Daoy (cell line): ENCODE measurements at places on chromosomes 3 and 15.

GRCh38 chr3:196519718-196520082 is 4.6 kb upstream of the SMCO1 start:
- no peak for DNase-seq

DNA sequence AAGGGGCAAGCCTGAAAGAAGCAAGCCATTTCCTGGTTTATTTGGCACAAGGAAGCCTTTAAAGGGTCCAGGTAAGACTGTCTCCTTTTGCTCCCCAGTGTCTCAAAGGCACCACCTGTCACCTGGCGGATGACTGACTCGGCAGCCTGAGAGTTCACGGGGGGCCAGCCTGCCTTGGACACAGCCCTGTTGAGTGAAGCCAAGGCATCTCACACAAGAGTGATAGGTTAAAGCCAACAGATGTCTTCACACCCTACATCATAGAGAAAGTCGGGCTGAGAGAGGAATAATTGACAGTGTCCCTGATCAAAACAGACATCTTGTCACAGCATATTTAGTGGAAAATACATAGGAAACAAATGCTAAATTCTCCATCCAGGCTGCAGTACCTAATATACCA is 28.2 kb upstream of the LIPC start:
- no peak for DNase-seq

DNA sequence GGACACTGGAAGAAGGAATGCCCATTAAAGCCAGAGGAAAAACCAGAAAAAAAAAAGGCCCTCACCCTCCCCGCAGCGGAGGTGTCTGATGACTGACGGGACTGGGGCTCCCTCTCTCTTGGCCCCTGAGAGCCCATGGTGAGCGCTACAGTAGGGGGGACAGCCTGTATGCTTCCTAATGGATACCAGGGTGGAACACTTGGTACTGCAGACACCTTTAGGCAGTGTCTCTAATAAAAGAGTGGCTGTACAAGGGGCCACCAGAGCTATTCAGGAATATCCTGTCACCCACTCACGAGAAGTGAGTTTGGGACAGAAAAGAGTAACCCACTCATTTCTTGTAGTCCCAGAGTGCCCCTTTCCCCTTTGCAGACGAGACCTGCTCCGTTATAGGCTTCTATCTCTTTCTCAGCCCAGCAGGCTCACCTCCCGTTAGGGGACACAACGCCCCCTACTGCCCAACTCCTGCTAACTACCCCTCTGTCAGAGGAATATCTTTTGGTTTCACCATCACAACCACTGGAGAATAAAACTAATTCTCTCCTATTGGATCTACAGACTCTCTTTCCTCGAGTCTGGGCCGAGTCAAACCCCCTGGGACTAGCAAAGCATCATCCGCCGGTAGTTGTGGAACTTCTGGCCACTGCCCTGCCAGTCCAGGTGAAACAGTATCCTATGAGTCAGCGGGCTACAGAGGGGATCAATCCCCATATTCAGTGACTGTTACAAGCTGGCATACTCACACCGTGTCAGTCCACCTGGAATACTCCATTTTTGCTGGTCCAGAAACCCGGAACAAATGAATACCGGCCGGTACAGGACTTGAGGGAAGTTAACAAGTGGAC is 40.8 kb downstream of the ZBTB11 start:
- DNase-seq: peak; percentile 57

DNA sequence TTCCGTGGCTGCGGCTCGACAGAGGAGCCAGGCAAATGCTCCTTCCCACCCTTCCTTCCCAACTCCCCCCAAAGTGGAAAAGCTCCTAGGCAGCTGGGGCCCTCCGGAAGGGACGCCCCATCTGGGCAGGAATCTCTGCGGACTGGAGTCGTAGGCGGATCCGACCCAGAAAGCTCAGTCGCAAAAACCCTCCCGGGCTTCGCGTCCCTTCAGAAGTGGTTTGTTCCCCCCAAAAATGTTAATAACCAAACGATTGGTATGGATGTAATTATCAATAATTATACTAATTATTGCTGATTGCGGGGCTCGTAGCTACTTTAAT is 3.8 kb downstream of the RNU6-1 start:
- DNase-seq: no peak

DNA sequence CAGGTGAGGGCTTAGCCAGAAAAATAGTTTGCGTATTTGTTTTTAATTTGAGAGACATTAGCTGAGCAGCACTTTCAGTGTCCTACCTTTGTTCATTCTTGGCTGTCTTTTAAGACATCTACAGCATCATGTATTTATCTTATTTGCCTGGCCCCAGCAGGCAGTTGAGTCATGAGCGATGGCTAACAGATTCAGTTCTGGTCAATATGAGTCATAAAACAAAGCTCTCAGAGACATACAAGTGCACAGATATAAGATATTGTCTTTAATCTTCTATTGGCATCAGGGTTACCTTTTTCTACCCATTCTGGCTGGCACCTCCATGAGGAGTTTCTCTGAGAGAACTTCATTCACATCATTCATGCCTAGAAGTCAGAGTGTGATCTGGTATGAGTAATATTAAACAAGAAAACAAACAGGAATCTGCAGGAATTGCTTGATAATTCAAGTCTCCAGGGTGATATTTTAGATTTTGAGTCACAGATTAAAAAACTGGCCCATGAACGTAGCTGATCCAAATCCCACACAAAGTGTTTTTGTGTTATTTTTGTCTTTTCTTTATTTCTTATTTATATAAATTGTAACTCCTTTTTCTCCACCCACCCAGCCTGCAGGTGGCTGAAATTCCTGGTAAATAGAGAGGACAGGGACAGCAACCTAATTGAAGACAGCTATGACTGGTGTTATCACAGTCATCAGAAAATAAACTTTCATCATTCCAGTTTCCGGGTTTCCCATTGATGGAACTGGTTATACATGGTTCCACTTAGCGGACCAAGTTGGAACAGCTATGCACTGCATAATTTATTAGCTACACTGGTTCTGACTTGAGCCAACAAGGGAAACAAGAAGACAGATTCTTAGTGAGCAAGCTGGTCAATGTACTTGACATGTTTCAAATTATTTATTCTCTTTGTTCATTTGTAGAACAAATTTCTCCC is 47.3 kb downstream of the PLSCR2 start:
- peak; percentile 28 for DNase-seq

DNA sequence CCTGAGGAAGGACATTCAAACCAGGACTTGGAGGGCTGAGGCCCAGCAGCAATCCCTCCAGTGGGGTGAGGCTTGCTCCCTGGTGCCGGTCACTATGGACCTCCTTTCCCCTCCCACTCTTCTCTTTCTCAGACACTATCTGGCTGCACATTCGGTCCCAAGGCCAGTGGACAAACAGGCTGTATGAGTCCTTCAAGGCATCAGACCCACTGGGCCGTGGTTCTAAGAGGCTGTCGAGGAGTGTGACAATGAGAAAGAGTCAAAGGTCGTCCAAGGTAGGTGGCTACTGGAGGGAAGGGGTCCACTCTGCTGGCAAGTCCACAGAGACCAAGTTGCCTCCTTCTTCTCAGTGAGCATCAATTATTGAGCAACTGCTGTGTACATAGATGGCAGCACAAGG is 28.0 kb downstream of the NOX5 start:
- no peak for DNase-seq

GRCh38 chr3:31343075-31343474 is 189.7 kb upstream of the STT3B start:
- no peak for DNase-seq

DNA sequence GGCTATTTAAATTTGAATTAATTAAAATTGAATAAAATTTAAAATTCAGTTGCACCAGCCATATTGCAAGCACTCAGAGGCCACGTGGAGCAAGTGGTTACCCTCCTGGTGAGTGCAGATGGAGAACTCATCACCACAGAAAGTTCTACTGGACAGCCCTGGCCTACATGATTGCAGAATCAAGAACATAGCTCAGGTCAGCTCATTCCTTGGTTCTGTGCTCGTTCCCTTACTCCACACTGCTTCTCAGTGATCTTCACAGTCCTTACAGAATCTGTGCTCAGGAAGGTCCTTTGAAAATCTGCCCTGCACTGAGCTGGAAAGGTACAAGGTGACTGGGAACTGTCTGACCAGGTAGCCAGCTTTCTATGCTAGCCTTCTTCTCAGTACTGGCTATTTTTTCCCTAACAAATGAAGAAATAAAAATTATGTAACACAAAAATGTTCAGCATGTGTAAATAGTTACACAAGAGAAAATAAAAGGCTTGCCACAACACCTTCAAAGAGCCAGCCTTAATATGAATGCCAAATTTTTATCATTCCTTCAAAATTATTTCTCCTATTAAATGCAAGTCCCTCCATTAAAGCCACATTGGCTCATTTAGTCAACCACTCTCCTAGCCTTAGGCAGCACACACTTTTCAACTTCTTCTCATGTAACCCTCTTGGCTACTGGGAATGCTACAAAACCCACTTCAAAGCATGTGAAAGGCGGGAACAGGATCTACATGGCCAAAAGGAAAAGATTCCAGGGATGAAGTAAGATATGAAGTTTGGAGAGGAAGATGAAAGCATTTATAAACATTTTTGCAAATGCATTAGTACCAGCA is 326.4 kb upstream of the WNT5A start:
- DNase-seq: no peak

GRCh38 chr3:41328926-41329325 is 129.6 kb downstream of the CTNNB1 start:
- no peak for DNase-seq

GRCh38 chr3:146692254-146692653 is 87.1 kb upstream of the PLSCR5 start:
- no peak for DNase-seq

- no peak for DNase-seq
Observed at GRCh38 chr15:52349052-52349700, 53.6 kb upstream of the MYO5C start.

- no peak for DNase-seq
Observed at GRCh38 chr15:79900087-79900486, 3.3 kb upstream of the MTHFS start.

GRCh38 chr15:97903971-97904572 is 56.4 kb upstream of the ARRDC4 start:
- DNase-seq: peak; percentile 89

DNA sequence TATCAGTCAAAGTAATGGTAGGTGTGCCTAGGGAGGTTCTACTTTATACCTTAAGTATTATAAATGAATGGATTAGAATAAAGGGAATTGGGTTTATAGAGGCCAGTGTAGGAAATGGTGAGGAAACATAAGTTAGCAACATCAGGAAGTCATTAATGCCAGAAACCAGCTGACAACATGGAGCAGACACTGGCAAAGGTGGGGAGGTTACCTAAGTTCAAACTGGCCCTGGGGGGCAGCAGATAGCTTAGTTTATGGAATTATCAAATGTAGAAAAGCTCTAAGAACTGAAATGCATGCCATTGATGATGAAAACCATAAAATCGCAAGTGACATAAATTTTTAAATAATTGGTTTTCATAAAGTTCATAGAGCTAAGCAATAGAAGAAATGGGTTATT is 498.6 kb downstream of the NAALADL2 start:
- DNase-seq: no peak

- no peak for DNase-seq
Observed at GRCh38 chr3:130688015-130688688, 58.5 kb downstream of the PIK3R4 start.

- DNase-seq: no peak
Observed at GRCh38 chr3:64825404-64826120, 137.8 kb upstream of the ADAMTS9 start.

DNA sequence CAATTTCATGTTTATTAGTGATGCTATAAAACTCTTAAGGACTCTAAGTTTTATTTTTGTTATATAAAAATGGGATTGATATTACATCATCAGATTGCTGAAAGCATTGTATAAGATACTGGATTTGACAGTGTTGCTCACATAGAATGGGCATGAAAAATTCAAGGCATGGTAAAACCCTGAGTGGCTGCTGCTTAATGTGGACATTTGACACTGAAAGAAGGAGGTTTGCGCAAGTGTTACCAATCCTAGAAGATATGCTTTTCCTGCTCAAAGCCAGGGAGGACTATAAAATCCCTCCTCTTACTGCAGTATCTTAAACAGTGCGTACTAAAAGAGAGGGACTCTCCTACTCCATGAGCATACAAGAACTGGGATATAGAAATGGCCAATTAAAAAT is 65.8 kb upstream of the PTX3 start:
- no peak for DNase-seq

- DNase-seq: no peak
Observed at GRCh38 chr15:69222002-69222474, 61.6 kb downstream of the GLCE start.

DNA sequence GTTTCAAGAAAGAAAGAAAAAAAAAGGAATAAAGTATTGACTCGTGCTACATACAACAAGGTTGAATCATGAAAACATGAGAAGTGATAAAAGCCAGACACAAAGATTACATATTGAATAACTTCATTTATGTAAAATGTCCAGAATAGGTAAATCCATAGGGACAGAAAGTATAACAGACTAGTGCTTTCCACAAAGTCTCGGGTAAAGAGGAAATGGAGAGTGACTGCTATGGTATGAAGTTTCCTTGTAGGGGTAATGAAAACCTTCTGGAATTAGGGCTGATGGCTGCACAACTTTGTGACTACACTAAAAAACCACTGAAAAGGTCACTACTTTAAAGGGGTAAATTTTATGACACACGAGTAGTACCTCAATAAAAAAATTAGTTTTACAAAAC is 13.0 kb downstream of the LRRFIP2 start:
- no peak for DNase-seq

DNA sequence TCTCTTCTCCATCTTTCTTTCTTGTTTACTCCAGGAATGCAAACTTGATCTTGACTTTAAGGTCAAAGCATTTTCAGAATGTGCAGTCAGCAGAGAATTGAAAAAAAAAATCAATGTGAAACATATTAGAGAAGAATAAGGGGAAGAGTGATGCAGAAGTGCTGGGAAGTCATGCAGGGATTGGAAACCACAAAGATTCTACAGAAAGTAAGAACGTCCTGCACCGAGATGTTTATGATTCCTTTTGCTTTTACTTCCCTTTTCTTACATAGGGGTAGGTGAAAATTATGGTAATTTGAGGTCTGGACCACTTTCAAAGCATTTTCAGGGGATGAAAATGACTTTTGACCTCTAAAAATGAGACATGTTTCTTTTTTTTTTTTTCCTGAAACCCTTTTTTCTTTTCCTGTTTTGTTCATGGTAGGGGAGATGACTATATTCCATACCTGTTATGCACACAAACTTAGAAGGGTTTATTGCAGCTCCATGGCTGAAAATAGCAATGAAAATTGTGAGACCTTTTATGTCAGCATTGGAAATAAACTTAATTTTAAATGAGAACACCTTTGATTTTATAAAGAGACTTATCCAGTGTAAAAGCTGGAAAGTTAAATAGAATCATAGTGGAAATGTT is 623.5 kb upstream of the TBL1XR1 start:
- no peak for DNase-seq

- DNase-seq: peak; percentile 52
Observed at GRCh38 chr15:40282147-40282868, 556 bp downstream of the ANKRD63 start.

DNA sequence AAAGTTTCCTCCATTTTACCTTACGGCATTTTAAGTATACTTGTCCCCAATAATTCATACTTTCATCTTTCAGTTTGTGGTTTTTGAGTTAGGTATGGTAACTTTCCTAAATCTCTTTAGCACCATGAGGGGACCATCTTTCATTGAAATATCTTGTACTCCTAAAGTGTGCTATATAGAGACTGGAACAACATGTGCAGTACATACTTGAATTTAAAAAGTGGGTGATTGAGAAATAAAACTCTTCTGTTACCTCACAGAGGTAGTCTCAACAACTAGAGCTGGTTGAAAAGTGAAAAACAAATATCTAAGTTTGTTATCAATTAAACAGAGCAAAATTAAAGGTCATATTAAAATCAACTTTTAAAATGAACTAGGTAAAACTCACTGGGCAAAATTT is 423.1 kb downstream of the ROBO2 start:
- DNase-seq: no peak
